Activated naive CD8-positive, alpha-beta T cell treated with anti-CD3 and anti-CD28 coated beads for 36 hours (primary cell): ENCODE measurements at places on chromosomes 1 and 21.

GRCh38 chr1:63112155-63112900 lies 210.0 kb upstream of the FOXD3 start:
- H3K27me3 ChIP-seq = peaks cover 9% of the 10 kb centered on the region
- H3K4me3 ChIP-seq = no peak overlapping the region
- peaks cover 6% of the 10 kb centered on the region for H3K4me1 ChIP-seq
- no peaks in the 10 kb centered on the region for H3K36me3 ChIP-seq
- DNase-seq = no peak
- no peak overlapping the region for H3K27ac ChIP-seq

DNA sequence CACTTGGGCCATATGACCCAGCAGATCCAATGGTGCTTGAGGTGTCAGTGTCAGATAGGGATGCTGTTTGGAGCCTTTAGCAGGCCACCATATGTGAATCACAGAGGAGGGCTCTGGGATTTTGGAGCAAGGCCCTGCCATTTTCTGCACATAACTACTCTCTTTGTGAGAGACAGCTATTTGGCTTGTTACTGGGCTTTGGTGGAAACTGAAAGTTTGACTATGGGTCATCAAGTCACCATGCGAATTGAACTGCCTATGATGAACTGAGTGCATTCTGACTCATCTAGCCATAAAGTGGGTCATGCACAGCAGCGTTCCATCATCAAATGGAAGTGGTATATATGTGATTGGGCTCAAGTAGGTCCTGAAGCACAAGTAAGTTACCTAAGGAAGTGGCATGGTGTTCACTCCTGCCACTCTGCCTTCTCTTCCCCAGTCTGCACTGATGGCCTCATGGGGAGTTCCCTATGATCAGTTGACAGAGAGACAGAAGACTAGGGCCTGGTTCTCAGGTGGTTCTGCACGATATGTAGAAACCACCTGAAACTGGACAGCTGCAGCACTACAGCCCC lies 447.3 kb downstream of the AGBL4 start:
- no peak overlapping the region for H3K27ac ChIP-seq
- H3K4me3 ChIP-seq = no peak overlapping the region
- no peaks in the 10 kb centered on the region for H3K36me3 ChIP-seq
- no peaks in the 10 kb centered on the region for H3K4me1 ChIP-seq

DNA sequence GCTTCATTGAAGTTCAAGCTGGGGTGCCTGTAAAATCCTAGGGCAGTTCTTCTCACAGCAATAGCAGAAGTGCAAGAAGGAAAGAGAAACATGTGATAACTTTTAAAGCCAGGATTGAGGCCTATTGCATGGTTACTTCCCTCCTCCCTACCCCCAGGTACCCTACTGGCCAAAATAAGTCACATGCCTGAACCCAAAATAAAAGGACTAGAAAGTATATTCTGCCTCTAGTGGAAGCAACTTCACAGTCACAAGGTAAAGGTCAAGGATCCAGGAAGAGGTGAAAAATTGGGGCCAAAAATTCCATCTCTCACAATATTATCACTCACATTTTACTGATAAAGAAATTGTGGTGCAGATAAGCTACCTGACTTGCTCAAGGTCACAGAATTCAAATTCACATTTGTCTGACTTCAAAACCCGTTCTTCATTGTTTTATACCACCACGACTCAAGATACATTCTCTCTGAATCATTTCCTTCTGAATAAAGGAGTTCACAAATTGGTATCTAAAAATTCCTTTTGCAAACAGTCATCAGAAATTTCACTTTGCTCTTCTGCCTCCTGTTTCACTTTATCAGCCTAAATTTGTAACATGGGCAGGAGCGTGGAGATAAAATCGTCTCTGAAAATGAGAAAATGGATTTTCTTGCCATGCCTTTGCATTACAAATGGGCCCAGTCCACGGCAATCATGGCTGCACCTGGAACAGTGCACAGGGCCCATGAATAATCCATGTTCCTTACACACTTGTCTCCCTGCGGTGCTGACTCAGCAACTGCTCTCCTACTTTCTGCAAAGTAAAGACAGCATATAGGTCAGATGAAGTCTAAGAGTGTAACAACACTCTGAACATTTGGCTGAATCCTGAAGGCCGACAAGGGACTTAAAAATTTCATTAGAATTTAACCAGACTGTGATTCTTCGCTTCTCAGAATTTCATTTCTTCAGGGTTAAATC lies 485.3 kb upstream of the NFIA start:
- H3K4me3 ChIP-seq = no peak overlapping the region
- DNase-seq = no peak
- no peak overlapping the region for H3K27ac ChIP-seq
- no peaks in the 10 kb centered on the region for H3K36me3 ChIP-seq
- peaks cover 10% of the 10 kb centered on the region for H3K27me3 ChIP-seq

- no peaks in the 10 kb centered on the region for H3K27me3 ChIP-seq
- no peak overlapping the region for H3K4me3 ChIP-seq
- H3K4me1 ChIP-seq = peaks cover 9% of the 10 kb centered on the region
- DNase-seq = no peak
These were observed 29.3 kb upstream of the RD3 start for GRCh38 chr1:211521102-211521815.

DNA sequence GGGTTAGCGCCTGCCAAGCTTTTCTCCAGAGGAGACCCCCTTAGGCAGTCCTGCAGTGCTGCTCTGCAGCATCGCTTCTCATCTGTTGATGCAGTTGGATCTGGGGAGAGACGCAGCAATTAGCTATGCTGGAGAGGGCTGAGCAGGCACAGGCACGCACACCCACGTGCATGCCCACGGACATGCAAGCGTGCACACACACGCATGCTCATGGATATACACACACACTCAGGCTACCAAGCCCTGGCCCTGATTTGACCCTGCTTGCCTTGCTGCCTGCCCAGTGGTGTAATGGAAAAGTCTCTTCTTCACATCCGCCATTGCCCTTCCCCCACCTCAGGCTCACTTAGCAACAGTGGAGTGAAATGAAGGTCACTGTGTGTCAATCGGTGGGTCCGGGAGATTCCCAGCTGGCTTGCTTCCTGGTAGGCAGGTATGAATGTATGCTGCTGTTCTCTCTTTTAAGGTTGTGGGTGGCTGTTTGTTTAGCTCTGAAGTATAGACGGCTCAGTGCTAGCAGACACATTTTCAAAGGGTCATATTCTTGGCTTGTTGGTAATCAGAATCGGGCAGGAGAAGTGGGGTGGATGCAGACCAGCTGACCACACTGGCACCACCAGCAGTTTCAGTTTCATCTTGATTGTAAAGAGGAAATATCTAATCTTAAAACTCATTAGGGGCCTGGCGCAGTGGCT lies 9.5 kb downstream of the ATP1B1 start:
- H3K4me1 ChIP-seq = peaks cover 7% of the 10 kb centered on the region
- no peaks in the 10 kb centered on the region for H3K27me3 ChIP-seq
- peaks cover 16% of the 10 kb centered on the region for H3K36me3 ChIP-seq
- no peak for DNase-seq
